Spinal cord (tissue), 10 donors: ENCODE measurements at places on chromosomes 5 and 9.

DNA sequence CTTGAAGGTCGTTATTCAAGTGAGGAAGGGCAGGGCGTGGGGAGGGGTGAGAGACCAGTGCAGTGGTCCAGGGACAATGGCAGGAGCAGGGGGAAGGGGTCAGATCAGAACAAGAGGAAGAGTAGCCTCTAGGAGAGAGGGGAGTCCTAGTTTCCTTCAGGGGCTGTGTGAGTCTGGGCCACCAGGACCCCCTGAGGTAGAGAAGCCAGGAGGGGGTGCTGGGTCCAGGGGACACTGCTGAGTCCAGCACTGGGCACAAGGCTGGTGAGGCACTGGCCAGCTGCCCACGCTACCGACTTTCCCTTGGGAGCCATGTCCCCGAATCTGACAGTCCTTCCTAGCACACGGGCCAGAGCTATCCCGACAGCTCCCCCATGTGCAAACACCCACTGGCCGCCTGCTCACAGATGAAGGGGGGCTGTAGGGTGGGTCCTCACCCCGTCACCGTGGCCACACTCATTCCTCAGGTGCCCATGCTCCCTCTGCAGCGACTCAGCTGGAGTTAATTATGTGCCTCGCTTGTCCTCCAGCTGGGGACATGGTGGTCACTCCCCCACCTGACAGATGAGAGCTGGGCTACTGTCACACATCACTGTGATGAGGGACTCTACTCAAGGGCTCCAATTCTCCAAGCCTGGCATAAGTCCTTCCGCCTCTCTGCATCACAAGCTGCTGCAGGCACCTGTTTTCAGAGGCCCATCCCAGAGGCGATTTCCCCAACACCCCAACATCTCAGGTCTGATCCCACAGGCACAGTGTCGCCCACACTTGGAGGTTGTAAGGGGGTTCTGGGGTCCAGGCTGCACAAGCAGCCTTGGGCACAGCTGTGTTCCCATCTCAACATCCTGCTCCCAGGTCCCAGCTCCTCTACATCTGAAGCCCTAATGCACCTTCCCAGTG is 115.1 kb downstream of the GABBR2 start:
- DNase-seq, result no peak

GRCh38 chr5:167442922-167443321 is 848.5 kb upstream of the WWC1 start:
- no peak for DNase-seq

DNA sequence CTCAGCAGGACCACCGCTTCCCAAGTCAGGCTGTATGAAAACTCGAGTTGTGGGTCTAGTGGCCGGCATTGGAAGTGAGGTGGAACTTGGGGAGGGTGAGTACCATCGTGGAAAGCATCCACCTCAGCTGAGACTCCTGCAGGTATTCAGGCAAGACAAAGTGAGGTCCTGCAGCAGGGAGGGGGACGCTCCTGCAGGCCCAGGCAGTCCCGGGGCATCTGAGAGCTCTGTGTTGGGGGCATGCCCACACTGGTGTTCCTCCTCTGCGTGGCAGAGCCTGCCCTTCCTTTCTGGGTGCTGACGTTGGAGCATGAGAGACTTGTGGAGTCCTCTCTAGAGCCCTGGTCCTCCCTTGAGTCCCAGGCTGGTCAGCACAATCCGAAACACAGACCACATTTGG is 187.7 kb downstream of the CACNA1B start:
- DNase-seq, result no peak

DNA sequence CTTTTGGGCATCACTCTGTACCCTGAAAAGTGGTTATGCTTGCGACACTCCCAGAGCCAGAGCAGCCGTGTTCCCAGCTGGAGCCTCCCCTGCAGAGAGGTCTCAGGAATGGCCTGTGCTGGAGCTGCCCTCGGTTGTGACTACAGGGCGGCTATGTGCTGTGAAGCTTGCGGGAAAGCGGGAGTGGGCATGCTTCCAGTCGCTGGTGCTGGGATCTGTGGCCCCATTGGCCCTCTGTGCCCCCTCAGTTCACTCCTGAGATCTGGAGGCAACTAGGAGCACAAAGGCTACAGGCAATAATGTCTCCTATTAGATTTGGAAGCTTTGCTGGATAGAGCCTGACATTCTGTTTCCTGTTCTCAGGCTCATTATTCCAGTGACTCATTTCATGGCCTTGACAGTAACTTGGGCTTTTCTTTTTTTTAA is 56.9 kb downstream of the GPR107 start:
- no peak for DNase-seq
